ENCODE measurements at places on chromosomes 3 and 15.

- no peak for DNase-seq
Observed at GRCh38 chr3:4695846-4696245, 202.7 kb downstream of the ITPR1 start.

DNA sequence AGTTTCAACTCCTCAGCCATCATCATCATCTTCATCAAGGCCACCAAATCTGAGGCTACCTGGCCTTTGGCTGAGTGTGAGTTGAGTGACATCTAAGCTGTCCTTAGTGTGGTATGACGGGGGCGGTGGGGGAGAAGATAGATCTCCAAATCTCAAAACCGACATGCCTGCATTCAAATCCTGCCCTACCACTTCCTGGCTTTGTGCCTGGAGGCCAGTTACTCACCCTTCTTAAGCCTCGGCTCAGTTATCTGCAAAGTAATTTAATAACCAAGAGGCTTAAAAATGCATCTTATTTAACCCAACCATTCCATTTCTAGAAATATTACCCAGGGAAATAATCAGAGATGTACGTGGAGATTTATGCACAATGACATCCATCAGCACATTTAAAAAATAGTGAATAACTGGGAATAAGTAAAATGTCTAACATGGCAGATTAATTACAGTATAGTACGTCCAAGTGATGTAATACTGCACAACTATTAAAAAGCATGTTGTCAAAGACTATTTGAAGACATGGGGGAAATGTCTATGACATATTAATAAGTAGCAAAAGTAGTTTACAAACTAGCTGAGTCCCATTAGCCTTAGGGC is 167.4 kb downstream of the NTRK3 start:
- DNase-seq = no peak

GRCh38 chr15:68252925-68253534 is 23.5 kb upstream of the CLN6 start:
- no peak for DNase-seq

DNA sequence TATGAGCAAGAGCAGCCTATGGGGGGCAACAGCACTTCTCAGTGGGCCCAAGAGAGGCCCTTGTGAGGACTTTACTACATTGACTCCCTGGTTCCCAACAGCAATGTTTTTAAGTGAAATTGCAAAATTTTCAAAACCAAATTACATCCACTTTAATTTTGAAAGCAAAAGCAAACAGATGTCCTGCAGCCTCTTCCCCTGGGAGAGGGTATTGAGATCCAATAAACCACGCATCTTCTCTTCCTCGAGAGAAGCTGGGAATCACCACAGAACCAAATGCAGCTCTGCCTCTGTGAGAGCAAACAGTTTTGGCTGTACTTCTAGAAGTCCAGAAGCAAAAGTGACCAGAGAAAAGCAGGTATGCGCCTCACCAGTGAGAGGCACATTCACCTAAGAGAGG is 25.2 kb downstream of the NMNAT3 start:
- DNase-seq = no peak

DNA sequence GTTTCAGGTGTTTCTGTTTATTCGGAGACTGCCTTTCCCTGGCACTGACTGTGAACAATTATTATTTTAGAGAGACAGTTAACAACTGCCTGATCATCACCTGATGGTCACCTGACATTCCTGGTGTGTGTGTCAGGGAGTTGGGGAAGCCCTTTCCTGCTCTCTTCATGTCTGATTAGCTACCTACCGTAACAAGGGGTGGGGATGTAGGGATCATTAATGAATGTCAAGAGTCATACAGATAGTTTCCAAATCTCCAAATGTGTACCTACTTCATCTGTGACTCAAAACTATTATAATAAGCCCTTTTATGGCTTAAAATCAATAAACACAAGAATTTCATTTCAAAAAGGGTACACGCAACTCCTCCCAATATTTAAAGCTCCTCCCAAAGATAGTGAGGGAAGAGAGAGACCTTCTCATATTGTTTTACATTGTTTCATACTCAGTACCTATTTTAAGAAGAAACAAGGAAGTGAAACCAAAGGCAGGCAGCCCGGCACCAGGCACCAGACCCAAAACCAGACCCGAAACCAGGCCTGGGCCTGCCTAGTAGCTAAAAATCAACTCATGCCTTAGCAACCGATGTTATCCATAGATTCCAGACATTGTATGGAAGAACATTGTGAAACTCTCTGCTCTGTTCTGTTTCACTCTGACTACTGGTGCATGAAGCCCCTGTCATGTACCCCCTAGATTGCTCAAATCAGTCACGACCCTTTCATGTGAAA is 844.9 kb upstream of the ALCAM start:
- DNase-seq = no peak

DNA sequence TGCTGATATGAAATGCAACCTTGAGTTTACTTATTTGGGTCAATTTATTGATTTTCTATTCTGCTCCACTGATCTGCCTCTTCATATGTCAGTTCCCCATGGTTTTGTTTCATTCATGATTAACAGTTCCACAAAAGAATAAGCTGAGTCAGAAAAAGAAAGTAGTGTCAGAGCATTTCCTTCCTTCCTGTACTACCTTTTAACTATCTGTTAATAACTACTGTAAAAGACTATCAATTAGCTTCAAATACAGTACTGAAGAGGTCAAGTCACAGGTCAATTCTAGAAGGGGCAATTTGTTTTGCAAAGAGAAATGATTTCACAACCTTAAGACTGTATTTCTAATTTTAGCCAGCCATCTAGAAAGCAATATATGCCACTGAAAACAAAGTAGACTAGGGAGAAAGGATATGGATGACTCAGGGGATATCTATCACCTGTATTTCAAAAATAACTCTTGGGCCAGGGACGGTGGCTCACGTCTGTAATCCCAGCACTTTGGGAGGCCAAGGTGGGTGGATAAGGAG is 129.5 kb downstream of the TFDP2 start:
- no peak for DNase-seq

DNA sequence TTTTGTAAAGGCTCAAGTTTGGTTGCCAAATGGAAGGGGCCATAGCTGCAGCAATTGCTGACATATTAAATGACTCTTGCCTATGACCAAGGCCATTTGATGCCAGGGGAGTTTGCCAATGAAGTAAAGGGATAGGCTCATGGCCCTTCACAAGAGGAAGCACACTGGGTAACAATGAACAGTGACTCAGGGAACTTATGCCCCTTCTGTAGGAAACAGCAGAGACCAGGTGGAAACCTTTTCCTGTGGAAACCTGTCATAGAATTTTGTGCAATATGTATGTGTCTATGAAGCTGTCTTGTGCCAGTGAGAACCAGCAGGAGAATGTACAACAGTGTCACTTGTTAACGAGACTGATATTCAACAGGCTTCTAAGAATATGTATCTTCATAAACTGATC is 25.4 kb upstream of the AVEN start:
- DNase-seq = no peak

DNA sequence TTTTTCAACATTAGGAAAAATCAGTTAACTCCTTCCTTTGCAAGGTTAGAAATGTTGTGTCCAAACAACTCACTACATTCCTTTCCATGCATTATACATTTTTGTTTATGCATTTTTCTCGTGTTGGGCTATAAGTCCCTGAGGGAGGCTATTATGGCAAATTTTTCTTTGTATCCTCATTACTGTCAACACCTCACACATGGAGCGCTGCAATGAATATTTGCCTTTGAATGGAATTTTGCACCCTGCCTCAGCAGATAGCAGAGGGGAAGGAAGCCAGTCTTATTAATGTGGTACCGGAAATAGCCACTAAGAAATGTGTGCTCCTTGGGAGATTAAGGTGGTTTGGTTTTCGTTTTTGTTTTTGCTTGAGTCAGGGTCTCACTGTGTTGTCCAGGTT is 134.7 kb downstream of the THSD4 start:
- DNase-seq = no peak

- no peak for DNase-seq
Observed at GRCh38 chr15:95929232-95929846, 401.2 kb upstream of the NR2F2 start.

DNA sequence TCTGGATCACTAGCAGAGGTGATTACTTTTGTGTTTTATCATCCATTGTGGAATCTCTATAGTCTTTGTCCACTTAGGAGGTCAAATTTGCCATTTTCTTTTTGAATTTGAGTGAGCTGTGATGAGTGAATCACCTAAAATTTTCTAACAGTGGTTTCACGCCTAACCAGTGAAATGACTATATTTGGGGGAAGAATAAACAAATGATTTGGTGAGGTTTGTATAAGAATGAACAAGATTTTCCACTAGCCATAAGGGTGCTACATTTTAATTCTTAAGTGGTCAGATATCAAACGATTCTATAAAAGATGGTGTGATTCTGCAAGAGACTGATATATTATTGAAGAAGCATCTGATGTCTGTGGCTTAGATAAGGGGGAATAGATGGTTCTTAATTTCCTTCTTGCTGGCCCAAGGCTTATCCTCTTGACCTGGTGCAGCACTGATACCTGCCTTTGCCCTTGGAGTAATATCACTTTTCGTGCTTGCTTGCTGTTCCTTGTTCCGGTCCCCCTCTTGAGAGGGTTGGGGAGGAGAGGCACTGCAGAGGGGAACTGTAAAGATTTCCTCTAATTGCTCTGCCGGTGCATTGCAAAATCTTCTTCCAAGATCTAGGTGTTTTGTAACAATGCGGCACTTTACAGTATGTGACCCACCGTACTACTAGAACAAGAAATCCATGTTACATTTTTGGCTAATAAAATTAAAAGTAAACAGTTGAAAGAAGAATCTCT is 14.5 kb downstream of the C3orf20 start:
- no peak for DNase-seq

GRCh38 chr3:195548006-195548405 is 4.9 kb upstream of the PPP1R2 start:
- no peak for DNase-seq

GRCh38 chr3:98109807-98110549 is 20.5 kb upstream of the OR5H1 start:
- no peak for DNase-seq

DNA sequence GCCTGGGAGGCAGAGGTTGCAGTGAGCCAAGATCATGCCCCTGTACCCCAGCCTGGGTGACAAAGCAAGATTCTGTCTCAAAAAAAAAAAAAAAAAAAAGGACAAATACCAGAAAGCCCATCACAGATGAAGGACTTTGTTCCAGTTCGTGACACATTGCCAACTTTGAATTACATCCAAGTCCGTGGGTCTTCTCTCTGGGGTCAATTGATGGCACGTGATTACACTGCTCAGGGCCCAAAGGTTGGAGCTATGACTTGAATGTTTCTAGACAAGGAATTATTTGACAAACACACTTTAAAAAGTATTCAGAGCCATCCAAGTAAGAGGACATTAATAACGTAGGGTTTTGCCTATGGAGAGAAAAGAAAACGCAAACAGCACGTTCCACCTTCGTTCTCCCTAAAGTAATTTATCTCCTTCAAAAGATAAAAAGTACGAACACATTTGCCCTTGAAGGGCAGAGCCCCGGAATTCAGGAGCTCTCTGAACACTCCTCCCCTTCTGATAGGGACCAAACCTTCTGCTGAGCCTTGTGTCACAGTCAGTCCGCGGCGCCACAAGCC is 31.3 kb upstream of the ST3GAL6 start:
- no peak for DNase-seq

DNA sequence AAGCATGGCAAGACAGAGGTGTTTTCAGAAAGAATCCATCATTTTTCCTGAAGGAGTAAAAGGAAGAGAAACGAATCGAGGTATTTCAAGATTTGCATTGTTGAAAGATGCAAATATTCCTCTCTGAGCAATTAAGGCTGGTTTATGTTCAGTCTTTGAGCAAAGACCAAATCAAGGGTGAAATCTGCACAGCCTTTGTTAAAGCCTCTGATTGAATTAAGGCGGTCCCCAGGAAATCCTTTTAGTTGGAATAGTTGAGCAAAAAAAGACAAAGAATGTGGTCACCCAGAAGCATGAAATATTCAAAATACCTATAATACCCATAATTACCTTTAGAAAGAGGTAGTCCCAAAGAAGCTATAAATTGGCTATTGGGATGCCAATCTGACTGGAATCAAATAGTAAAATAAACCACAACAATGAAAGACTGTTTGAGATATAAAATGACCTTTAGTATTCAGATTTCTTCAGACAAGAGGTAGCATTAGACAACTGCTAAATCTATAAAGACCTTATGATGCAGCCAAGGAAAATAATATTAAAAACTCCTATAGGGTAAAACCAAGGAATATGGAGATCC is 1218.1 kb downstream of the ROBO2 start:
- DNase-seq = no peak

GRCh38 chr3:52925405-52926313 is 28.3 kb upstream of the STIMATE start:
- no peak for DNase-seq

GRCh38 chr15:101637516-101637915 is 14.7 kb downstream of the TM2D3 start:
- no peak for DNase-seq

- no peak for DNase-seq
Observed at GRCh38 chr3:139832998-139833397, 102.0 kb upstream of the CLSTN2 start.

- peak; percentile 73 for DNase-seq
Observed at GRCh38 chr3:108477511-108478147, 32.8 kb downstream of the MYH15 start.

DNA sequence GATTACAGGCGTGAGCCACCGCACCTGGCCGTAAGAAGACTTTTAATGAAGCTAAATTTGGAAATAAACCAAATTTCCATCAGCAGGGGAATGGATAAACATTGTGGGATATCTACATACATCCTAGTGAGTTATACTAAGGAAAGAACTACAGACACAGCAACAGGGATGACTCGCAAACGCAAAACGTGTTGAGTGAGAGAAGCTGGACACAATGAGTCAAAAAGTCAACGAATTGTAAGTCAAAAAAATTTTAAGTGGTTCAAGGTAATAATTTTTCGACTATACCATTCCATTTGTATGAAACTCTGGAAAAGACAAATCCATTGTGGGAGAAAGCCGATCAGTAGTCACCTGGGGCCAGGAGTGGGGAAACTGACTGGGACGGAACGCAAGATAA is 19.9 kb downstream of the PLA2G4F start:
- no peak for DNase-seq

- no peak for DNase-seq
Observed at GRCh38 chr3:18481946-18482548, 56.9 kb upstream of the SATB1 start.

Measured in stimulated activated CD8-positive, alpha-beta memory T cell treated with anti-CD3 and anti-CD28 coated beads, Interleukin-4, amount 100 ng/mL, for 48 hours (primary cell).